ENCODE measurements at places on chromosomes 2 and 18. TPM values are rescaled to one million over a fixed set of nuclear protein-coding genes. Genes with fewer than 3 reads are reported as not detected.
A peak's percentile ranks its signal among the peaks of the same experiment; 100 is the strongest.

Gene TMEM37
- 3.3 TPM for total RNA-seq

Gene UGT1A5
- not detected for total RNA-seq

Gene ST8SIA3
- not detected for total RNA-seq

Gene CPS1
- 2.2 TPM for total RNA-seq

Gene OTOF
- total RNA-seq = 0.08 TPM

Gene TRIM54
- total RNA-seq = 136 TPM

- DNase-seq = no peak
Observed at GRCh38 chr2:68833162-68833561, 38.0 kb downstream of the BMP10 start.

DNA sequence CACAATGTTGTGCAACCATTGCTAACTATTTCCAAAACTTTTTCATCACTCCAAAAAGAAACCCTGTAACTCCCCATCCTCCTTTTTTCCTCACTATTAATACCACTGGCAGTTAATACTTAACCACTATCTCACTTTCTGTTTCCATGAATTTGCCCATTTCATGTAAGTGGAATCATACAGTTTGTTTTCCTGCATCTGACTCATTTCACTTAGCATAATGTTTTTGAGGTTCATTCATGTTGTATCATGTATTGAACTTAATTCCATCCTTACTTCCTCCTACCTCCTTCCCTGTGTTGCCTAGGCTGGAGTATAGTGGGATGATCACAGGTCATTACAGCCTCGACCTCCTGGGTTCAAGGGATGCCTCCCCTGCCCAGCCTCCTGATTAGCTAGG is 68.3 kb downstream of the FAM117B start:
- no peak for DNase-seq

GRCh38 chr2:30266051-30266621 is 34.8 kb downstream of the LBH start:
- no peak for DNase-seq

DNA sequence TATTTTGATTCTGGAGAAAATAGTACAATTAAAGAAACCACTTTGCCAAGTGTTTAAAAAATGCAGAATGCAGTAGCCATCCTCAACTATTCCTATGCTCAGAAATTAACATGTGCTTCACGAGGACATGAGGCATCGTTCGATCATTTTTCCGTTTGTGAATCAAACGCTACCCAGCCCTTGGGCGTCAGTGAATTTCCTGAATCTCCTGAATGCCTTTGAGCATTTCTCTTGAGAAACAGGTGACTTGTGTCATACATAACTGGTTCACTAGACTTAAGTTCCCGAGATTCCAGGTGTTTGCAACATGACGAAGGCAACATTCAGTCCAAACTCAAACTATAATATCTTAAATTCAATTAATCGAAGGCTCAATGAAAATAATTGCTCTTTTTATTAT is 110.0 kb upstream of the ALKAL2 start:
- DNase-seq = no peak

GRCh38 chr2:112149866-112150435 is 11.8 kb downstream of the FBLN7 start:
- DNase-seq = peak; percentile 50

DNA sequence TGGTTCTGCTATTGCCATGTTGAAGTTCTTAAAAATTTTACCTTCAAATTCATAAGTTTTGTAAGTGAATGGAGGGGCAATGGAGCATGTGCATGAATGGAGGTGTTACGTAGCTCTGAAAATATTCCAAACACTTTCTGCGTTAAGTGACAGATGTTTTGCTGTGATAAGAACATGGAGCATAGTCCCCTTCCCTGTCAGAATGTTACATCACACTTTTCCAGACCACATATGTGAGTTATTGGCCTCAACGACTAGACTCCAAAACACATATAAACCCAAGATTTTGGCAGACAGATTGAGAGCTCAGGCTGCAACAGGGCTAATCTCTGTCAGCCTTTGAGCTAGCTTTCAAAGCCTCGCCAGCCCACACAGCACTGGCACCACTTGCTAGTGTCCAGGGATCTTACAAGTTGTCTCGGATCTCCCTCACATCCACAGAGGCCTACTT is 27.2 kb upstream of the MFSD6 start:
- DNase-seq = no peak

GRCh38 chr18:7772510-7772888 is 205.4 kb downstream of the PTPRM start:
- no peak for DNase-seq

- DNase-seq = no peak
Observed at GRCh38 chr2:10875126-10875525, 36.6 kb upstream of the KCNF1 start.

DNA sequence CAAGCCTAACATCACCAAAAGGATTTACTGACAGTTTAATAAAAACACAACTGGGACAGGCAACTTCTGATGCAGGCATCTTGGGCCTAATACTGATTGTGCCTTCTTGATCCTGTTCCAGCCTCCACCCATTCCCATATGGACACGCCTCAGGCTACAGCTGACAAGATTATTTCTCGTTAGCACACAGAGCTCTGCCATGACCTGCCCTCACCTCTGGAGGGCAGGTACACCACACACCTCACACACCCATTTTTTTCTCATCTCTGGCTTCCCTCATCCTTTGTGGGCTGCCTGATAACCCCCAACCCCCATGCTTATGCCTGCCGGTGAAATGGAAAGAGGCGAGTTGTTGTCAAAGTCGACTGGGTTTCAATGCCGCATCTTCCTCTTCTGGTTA is 147.0 kb downstream of the ANTXR1 start:
- DNase-seq = no peak

GRCh38 chr2:57119141-57119540 is 927.5 kb upstream of the VRK2 start:
- DNase-seq = no peak

- no peak for DNase-seq
Observed at GRCh38 chr2:46780801-46781445, 134.7 kb downstream of the MCFD2 start.

GRCh38 chr18:27447451-27447881 is 262.4 kb upstream of the CHST9 start:
- no peak for DNase-seq

- DNase-seq = no peak
Observed at GRCh38 chr2:219073413-219074129, 12.8 kb upstream of the IHH start.

GRCh38 chr2:150473767-150474166 is 13.7 kb downstream of the RND3 start:
- DNase-seq = no peak

GRCh38 chr18:44816050-44816449 is 135.4 kb downstream of the SETBP1 start:
- DNase-seq = no peak

Measured in right atrium auricular region (tissue), 2 donors.